ENCODE measurements at places on chromosomes 1 and 21.

DNA sequence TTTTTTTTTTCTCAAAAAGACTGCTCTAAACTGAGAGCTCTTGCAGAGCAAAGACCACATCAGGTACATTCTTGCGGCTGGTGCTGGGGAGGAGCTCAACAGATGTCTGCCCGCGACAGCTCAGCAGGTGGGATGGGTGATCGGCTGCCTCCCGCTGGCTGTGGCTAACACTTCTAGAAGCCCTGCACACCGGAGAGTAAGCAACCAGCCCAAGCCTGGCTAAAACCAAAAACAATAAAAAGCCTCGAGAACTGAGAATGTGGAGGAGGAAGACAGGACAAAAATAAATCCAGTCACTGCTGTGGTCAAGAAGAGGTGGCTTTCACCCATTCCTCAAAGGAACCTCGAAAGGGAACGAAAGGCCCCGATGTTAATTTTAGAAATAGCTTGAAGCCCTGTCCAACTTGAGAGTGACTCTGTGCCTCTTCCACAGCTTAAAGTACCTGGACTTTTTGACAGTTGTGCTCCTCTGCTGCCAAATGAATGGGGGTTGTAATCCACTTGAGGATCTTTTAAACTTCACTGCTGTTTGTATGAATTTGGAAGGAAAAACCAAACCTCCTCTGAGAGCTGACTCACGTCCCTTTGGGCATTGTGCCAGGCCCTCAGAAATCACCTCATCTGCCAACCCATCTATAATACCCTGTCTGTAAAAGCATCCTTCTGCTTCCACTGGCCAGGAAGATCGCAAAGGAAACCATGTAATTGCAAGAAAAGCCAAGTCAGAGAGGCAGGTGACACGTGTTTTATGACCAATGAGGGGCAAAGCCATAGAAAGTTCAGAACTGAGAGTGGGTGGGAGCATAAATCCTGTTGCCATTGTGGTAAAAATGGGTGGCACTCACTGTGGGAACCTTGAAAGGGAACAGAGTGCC is 78.6 kb downstream of the KCNN3 start:
- DNase-seq = peak; percentile 43

- DNase-seq = peak; percentile 14
Observed at GRCh38 chr1:65079941-65080340, 68.1 kb upstream of the AK4 start.

DNA sequence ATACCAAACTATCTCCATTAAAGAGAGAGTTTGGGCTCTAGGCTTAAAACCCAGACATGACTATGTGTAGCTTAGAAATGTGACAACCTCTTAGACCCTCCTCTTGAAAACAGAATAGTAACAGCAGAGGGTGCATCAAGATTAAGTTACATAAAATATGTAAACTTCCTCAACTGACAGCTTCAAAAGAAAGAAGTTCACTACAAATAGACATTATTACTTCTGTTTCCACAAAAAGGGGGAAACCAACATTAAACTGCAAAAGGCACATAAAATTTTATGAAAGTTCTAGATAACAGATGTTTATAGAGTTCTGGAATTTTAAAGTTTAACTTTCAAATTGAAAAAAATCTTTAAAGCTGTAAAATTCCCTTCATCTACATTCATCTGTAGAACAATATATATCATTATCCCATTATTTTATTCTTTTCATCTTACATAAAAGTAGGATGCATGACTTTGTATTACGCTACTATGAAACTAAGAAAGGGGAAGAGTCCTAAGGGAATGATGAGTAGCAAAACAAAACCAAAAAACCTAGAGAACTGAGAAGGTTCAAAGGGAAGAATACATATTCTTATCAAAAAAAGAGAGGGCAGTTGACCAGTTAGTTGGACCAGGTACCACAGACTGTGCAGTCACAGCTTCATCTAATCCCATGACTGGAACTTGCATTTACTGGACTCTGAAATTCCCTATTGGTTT is 177.0 kb downstream of the SIPA1L2 start:
- no peak for DNase-seq

- DNase-seq = no peak
Observed at GRCh38 chr1:203158960-203159665, 16.5 kb downstream of the MYBPH start.

GRCh38 chr1:189775343-189775742 is 702.3 kb downstream of the BRINP3 start:
- peak; percentile 1 for DNase-seq

- DNase-seq = peak; percentile 8
Observed at GRCh38 chr1:46002551-46003150, 129.8 kb downstream of the PIK3R3 start.

DNA sequence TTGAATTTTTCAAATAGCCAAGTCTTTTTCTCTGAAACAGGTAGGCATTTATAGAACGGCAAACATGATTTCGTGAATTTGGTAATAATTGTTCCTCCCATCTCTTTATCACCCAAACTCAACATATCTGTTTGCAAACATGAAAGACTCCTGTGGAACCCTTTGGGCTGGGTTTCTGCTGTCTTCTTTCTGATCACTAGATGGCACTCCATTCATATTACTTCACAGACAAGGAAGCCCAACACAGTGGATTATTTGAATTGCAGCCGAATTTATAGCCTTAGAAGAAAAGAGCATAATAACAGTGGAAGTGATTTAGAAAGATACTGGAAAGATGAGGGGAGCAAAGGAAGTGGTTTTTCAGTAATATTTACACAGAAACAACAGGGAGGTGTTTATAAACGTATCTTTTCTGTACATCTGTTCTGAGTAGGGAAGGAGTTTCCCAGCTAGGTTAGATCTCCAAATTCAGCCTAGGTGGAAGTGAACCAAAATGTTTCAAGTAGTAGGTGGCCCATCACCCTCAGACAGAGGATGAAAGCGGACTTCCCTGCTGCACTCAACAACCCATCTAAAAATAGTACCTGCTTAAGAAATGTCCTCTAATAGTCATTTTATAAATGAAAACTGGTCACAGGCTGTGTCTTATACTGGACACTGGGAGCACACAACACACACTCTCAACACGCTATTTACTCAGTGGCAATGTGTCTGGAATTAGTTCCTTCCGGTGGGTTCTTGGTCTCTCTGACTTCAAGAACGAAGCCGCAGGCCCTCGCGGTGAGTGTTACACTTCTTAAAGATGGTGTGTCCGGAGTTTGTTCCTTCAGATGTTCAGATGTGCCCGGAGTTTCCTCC is 67.6 kb downstream of the MAP3K21 start:
- DNase-seq = peak; percentile 59

DNA sequence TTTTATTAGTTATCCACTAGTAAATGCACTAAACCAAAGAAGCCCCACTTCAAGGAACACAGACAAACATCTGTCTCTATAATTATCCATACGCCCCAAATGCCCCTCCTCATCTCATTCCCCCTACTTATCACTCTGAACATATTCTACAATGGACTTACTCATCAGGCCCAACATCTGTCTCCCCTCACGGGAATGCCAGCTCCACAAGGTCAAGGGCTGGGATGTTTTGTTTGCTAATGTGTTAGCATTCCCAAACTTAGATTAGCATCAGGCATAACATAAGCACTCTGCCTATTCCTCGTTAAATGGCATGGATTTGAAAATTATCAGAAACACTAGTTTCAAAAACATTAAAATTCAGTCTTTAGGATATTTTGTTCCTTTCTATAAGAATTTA is 279.5 kb downstream of the DSCAM start:
- DNase-seq = no peak

DNA sequence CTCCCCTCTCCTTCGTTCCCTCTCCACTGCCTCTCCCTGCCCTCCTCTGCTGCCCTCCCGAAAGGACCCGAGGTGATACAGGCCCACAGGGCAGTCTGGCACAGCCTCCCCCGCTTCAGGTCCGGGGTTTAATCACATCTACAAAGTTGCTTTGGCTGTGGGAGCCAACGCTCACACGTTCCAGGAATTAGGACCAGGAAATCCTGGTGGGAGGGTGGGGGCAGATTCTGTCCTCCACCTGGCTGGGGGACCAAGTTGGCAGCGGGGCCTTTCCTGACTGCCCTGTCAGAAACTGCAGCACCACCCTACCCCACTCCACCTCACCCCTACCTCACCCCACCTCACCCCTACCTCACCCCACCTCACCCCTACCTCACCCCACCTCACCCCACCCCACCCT is 95.1 kb downstream of the WDR4 start:
- no peak for DNase-seq

GRCh38 chr1:26581287-26581651 is 51.7 kb downstream of the RPS6KA1 start:
- peak; percentile 43 for DNase-seq

DNA sequence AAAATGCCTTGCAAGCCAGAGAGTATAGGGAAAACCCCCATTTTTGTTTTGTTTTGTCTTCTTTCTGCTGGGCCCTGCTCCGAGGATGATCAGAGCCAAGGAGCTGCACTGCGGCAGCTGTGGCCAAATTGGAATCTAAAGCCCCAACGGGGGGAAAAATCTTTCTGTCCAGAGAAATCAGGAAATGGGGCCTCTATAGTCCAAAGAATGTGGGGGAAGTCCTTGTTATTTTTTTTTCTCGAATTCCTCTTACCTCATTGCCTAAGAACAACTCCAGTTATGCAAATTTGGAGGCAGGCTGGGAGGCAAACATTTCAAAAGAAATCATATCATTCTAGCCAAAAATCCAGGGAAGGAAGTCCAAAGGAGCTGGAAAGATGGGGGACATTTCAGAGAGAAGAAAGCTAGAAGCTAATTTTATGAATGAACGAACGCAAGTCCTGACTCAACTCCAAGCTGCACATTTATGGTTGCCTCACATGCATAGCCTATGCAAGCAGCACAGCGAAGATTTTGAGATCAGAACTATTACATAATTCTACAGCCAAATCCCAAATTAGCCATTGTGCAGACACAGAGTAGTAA is 263.2 kb downstream of the KCTD3 start:
- DNase-seq = no peak

DNA sequence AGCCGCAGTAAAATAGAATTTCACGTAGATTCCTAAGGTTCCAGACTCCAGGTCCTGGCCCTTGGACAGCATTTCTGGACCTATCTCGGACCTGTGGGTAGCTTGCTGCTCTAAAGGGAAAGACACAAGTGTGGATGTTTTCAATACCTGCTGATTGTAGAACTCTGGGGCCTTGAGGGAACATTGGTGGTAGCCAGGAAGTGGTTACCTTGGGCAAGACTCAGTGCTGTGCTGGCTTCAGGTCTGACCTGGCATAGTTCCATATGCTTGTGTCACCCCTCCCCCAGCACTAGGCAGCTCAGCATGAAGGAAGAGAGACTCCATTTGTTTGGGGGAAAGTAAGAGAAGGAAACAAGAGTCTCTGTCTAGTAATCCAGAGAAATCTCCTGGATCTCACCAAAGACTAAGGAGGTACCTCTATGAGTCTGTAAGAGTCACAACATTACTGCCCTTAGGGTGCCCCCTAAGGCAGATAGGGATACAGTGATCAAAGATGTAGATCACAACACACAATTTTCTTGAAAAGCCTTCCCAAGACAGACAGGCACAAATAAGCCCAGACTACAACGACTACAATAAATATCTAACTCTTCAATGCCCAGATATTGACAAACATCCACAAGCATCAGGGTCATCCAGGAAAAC is 398.8 kb downstream of the TGFB2 start:
- DNase-seq = peak; percentile 9

DNA sequence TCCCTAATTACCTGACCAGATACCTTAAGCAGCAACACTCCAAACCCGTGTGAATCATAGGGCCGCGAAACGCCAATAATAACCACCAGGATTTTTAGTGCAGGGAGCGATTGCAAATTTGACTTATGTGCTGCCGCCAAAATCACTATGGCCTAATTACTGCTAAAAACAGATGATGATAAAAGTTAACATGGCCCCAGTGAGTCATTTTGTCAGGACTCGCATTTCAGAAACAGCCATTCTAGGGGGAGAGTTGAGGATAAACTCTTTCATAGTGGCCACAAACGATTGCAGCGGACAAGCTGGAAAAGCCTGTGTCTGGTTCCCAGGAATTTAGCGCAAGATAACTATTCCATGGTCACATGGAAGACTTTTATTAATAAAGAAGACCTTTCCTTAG is 103.4 kb downstream of the HLX start:
- DNase-seq = no peak

- no peak for DNase-seq
Observed at GRCh38 chr21:34841154-34841553, 172.4 kb downstream of the CLIC6 start.

DNA sequence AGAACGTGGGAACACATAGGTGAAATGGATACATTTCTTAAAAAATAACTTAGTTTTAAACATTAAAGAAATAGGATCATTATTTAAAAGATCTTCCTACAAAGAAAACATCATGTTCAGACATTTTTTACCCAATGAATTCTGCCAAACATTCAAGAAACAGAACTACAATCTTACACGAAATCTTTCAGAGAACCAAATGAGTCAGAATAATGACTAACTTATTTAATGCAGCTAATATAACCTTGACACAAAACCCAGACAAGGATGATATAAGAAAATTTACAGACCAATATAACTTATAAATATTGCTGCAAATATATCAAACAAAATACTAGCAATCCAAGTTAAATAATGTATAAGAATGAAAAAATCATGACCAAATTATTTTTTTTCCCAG is 220.1 kb upstream of the KCNK2 start:
- DNase-seq = no peak

DNA sequence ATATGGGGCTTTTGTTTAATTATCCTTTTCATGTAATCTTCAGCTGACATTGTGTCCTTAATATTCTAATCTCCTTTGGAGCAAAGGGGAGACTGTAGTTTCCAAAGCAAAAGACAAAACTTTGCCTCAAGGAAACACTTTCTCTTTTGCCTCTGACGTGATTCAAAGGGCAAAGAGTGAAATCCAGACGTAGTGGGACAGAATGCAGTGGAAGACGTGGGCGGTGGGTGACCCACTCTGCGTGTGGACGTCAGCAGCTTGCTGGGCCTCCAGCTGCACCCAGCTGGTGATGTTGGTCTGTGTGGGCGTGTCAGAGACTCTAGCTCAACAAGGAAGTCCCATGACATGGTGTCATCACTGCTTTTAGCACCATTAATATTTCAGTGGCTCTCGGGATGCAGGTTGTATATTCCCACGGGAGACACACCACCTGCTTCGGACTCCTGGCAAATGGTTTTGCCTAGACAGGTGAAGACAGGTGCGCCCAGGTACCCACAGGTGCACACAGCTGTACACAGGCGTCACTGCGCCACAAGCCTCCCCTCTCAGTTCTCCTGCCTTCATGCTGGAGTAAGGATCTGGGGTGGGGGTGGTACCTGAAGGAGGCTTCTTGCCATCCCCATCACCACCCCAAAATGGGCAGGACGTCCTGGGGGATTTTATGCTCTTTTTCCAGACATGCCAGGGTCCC is 292.1 kb upstream of the VAMP3 start:
- peak; percentile 4 for DNase-seq

DNA sequence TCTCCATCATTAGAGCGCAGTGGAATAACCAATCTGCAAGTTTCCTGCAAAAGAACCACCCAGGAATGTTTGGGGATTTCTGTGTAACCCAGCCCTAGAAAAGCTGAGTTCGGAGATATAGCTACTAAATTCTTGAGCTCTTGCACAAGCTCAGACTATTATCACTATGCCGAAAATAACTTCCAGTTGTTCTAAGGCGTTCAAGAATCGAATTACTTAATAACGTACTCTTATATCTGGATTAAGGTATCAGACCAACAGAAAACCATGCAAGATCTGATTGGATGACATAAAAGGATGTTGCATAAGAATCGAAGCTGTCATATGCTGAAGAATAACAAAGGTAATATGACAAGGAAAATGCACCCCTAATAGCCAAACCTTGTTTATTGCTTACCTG is 7.5 kb upstream of the LAMC2 start:
- DNase-seq = no peak

Data from NB4 (cell line).